Cortex of kidney (tissue), 1 donor: ENCODE measurements at places on chromosomes 13 and 19.

- no peak for DNase-seq
Measured at GRCh38 chr13:69264362-69265334, 843.0 kb upstream of the ATXN8OS start.

DNA sequence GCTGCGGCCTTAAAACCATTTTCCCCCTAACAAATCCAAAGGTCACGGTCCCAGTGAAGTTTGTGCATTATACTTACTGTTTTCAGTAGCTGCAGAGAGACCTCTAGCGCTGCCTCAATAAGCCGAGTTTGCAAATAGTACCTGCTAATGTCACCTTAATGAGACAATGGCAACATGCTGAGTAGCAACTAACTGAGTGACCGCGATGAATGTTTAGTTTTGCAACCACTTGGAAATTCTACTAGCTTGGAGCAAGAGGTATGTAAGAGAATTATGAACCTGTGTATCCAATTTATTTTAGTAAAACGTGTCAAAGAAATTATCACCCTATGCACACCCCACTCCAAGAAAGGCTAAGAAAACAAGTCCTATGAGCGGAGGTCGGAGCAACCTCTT lies 1.2 kb downstream of the KPNA3 start:
- no peak for DNase-seq

GRCh38 chr13:91762957-91763356 lies 364.5 kb downstream of the GPC5 start:
- no peak for DNase-seq

DNA sequence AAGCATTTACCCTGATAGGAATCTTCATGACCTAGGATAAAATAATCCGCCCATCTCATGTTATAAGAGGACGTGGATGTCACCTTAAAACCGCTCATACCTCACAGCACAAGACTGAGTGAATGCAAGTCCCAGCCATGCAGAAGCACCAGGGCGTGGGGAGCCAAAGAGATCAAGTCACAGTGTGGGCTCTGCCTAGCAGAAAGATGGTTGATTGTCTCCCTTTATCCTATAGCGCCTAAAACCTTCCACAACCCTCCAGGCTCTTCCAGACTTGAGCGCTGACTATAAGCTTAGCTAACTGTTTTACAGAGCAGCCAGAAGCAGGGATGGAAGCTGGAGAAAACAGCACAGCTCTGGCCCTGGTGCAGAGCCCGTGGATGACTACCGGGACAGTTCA lies 6.8 kb upstream of the ANKRD10 start:
- no peak for DNase-seq

DNA sequence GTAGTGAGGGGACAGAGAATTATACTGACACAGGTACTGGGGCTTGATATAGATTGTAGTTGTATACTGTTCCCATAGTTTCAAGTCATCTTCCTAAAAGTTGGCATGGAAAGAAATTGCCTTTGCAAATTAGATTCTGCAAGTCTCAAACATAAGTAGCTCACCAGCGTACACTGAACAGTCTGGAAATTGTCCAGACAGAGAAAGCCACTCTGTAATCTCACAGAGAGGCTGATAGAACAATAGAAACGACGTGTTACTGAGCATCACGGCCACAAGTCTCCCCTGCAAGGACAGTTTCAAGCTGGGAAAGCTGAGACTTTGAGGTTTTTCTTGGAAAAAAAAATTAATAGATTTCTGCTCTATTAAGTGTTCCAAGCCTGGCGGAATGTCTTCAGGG lies 228.6 kb downstream of the DNAJC15 start:
- DNase-seq = no peak

- no peak for DNase-seq
Measured at GRCh38 chr13:77928909-77929308, 10.3 kb upstream of the EDNRB start.

DNA sequence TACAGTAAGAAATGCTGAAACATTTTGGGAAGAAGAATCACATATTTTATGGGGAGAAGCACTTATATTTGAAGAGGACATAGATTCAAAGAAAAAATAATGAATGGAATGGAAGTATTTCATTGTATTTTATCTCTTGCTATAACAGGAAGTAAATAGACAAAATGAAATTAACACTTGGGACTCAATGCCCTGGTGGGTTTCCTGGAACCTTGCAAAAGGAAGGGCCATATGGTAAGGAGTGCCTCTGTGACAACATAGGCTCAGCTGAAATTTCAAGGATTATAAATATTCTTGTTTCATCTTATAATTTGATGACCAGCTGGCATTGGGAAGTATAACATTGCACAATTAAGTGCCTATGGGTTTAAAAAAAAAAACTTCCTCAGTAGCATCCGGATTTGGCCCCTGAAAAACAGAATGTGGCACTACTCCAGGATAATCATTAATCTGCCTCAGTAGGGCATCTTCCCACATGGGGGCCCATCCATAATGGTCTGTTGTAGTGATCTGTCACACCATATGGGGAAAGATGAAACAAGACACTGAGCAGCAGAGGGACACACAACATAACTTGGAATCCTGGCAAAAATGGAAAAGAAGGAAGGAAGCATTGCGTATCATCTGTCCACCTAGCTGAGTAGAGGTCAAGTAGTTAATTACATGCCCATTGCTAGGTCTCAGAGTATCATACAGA lies 321.6 kb downstream of the NDFIP2 start:
- DNase-seq = no peak

GRCh38 chr19:4062419-4063368 lies 4.0 kb downstream of the ZBTB7A start:
- no peak for DNase-seq

DNA sequence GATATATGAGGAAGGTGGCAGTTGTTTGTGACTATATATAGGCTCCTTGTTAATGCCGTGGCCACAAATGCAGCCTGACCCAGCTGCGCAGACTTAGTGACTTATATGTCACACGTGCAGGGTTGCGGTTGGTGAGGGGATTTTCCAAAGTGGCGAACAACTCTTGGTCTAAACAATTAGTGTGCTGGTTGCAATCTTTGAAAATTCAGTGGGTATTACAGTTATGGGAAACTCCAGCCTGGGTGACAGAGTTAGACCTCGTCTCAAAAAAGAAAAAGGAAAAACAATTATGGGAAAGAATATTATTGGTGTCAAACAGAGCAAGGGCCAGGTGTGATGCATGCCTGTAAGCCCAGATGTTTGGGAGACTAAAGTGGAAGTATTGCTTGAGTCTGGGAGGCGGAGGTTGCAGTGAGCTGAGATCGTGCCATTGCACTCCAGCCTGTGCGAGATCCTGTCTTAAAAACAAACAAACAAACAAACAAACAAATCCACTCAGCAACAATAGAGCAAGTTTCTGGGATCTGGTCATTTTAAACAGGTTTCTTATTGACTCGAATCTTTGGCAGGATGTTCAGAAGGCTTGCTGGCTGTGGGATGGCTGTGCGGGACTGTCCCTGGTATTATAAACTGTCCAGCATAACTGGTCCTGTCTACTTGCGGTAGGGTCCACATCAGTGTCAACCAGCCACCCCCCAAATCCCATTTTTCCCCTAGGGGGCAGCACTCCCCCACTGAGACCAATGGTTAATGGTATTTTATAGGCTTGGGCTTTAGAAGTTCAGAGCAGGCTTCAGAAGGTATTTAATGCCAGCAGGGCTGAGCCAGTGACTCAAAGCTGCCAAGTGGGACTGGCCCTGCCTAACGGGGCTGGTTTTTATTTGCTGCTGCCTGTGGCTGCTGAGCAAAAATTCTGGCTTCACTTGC lies 15.4 kb downstream of the RELB start:
- no peak for DNase-seq

GRCh38 chr19:15323496-15324235 lies 8.7 kb downstream of the BRD4 start:
- DNase-seq = no peak

- no peak for DNase-seq
Measured at GRCh38 chr13:36414461-36414860, 17.8 kb upstream of the CCNA1 start.

DNA sequence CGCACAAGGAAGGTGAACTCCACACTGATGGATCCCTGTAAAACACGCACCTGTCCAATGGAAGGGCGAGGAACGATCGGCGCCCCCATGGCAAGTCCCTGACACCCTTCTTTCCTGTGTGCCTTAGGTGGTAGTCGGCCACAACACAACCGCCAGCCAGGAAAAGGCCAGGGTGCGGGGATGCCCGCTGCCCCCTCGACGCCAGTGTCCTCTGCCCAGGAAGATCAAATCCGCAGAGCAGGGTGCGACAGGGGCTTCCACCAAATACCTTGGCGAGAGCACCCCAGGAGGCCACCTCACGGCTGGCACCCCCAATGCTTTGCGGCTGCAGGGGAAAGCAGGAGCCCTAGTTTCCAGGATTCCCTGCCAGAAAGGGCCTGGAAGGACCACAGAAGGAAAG lies 91.2 kb downstream of the ZNF254 start:
- no peak for DNase-seq

GRCh38 chr13:30569901-30570576 lies 47.7 kb upstream of the USPL1 start:
- DNase-seq = no peak

- no peak for DNase-seq
Measured at GRCh38 chr19:6275170-6275744, 4.5 kb downstream of the MLLT1 start.

DNA sequence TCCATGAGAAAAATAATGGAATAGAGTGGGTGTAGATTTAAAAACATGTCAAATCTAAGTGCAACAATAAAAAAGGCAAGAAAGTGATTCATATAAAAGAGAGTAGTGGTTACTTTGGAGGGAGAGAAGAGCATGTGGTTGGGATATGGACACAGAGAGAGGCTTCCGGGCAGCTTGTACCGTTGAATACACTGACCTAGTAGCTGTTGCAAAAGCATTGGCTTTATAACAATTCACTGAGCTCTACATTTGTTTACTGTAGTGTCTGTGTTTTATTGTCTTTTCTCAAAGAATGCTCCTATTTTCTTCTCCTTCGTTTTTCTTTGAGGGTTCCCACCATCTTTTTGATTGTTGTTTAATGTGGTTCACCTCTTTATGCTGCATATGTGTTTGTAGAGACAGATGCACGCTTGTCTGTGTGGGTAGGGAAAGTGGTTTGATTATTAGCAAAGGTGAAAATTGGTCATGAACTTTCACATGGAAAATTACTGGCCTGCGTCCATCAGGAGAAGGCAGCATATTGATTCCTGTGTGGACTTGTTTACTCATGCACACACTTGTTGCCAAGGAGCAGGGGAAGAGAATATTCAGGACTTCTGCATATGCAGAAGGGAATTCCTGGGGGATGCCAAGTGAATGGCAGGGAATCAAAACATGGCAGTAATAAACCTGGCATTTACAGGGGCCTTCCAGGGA lies 29.9 kb upstream of the IRS2 start:
- no peak for DNase-seq

GRCh38 chr13:93889430-93889951 lies 590.0 kb downstream of the DCT start:
- DNase-seq = no peak

DNA sequence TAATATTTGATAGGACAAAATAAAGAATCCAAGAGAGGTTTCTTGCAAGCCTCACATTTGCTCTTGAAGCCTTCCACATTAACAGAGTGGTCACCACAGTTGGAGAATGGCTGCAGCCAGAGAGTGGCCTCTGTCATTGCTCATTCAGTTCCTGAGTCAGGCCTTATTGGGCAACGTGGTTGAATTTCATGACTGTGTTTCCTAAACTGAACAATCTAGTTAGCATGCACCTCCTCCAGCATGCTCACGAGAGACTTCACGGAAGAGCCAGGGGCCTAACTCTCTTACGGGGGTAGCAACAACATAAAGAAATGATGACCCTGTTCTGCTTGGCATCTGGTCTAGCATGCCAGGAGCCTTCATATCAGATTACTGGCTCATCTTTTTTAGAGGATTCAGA lies 9.6 kb upstream of the UBL3 start:
- DNase-seq = no peak

GRCh38 chr13:80685942-80686341 lies 345.0 kb upstream of the SPRY2 start:
- no peak for DNase-seq

- no peak for DNase-seq
Measured at GRCh38 chr13:59531571-59532091, 632.1 kb downstream of the DIAPH3 start.

DNA sequence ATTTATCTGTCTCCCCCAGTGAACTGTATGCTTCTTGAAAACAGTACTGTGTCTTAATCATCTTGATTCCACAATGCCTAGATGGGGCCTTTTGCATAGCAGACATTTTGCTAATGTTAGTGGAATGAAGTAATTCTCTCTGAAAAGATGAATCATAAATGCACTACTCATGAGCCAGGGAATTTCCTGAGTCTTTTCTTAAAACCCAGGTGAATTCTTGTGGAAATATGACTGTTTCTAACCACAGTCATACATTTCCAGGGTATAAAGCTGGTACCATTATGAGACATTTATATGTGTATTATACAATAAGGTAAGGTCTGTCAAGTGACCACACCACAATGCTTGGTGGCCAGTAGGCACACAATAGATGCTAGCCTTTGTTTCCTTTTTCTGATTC lies 5.5 kb upstream of the KCTD4 start:
- no peak for DNase-seq

GRCh38 chr13:75071395-75071794 lies 410.6 kb downstream of the TBC1D4 start:
- no peak for DNase-seq

GRCh38 chr13:87777387-87777786 lies 106.2 kb downstream of the SLITRK5 start:
- DNase-seq = no peak

- no peak for DNase-seq
Measured at GRCh38 chr19:29886586-29886985, 55.5 kb upstream of the URI1 start.

DNA sequence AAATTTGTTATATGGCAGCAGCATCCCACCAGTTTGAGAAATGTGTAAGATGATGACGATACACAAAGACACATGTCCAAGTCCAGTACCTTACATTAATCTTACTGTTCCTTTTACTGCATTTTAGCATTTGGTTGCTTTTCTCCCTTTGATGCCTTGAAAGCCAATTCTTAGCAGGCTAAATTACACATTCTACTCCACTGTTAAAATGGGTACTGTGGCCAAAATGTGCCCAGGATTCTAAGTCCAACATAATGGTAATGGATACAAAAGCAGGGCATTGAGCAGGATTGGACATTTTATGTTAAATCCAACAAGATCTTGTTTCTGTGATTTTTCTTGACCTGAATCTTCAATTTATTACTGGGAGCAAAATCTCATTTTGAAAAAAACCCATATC lies 52.8 kb upstream of the RAP2A start:
- DNase-seq = no peak
